Glutamatergic neuron (in vitro differentiated cells): ENCODE measurements at places on chromosomes 7 and 10.

DNA sequence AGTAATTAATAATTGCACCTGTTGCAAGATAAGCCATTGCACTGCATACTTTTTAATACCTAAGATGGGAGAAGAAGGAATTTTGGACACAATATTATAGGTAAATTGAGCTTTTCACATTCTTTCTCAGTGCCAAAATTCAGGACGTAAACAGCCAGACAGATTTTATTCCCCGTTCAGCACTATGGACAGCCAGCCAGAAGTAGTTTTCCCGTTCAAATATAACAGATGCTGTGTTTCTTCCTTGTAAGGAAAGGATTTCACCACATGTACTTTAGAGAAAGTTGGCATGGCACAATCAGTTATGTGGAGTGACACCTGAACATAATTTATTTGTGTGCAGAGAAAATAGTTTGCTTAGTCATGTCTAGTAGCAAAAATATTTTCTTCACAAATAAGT is 34.8 kb downstream of the SEMA3E start:
- no peak for DNase-seq

DNA sequence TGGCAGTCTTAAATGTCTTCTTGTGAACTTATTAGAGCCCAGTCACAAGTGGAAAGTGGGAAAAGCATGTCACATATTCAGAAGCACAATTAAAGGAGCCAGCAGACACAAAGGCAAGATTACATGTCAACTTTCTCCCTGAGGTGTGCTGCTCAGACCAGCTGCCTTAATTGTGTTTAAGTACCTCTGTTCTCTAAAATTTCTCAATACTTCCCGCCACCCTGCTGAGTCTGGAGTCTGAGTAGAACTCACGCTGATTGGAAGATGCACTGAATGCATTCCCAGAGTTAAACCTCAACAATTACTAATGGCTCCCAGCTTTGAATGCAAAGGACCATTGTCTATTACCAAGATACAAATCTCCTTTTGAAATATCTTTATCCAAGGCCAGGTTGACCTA is 166.4 kb upstream of the COBL start:
- DNase-seq: no peak

DNA sequence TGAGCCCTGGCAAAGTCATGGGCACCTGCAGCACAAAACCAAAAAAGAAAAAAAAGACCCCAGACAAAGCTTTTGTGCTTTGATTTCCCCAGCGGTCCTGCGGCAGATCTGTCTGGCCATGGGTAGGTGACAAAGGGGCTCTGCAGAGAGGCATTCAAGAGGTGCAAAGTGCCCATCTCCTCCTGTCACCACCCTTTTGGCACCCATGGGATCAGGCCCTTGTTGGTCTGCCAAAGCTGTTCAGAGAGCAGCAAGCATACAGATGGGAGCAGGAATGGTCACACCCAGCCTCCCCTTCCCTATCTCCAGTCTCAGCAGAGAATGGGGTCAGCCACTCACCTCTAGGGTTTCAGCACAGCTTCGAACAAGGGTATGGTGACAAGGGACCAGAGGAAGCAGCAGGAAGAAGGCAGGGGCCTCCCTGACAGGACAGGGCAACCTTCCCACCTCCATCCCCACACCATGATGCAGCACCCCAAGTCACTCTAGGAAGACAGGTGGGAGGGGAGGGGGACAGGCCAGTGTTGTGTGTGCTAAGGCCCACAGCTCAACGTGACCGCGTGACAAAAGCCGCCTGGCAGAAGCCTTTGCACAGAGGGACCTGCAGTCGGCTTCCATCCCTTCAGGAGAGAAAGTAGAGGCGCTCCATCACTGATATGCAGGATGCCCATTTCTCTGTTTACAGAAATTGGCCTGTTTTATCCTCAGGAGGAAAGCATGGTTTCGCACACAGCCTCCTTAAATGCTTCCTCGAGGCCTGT is 6.3 kb downstream of the CAMK2G start:
- no peak for DNase-seq

GRCh38 chr7:156675721-156676120 is 35.1 kb downstream of the RNF32 start:
- no peak for DNase-seq

DNA sequence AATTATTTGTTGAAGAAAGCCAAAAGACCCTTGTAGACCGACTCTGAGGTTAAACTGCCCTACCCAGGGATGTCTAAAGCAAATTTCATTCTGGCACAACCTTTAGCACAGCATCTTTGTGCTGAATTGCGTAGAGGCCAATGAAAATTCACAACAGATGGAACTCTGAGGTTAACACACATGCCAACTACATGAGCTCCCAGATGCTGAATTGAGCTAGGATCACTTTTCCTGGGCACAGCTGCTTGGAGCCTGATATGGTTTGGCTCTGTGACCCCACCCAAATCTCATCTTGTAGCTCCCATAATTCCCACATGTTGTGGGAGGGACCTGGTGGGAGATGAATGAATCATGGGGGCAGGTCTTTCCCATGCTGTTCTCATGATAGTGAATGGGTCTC is 158.0 kb upstream of the PTN start:
- DNase-seq: no peak
